ENCODE measurements at places on chromosomes 5 and 9.

- DNase-seq = no peak
Observed at GRCh38 chr9:108021096-108021710, 531.6 kb upstream of the KLF4 start.

GRCh38 chr9:129907201-129907600 is 71.9 kb downstream of the USP20 start:
- no peak for DNase-seq

DNA sequence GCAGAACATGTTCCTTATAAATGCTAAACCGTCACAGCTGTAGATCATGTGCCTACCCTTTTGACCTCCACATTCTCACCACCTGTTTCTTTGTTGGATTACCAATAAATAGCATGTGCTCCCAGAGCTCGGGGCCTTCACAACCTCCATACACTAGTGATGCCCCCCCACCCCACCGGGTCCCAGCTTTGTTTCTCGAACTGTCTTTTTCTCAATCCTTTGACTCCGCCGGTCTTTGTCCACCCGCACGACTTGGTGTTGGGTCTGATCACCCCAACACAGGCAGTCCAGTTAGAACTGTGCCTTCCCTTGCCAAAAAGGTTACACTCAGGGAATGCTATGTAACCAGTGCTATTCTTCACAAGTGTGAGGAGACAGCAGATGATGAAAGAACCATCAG is 485.9 kb upstream of the C9orf72 start:
- no peak for DNase-seq

DNA sequence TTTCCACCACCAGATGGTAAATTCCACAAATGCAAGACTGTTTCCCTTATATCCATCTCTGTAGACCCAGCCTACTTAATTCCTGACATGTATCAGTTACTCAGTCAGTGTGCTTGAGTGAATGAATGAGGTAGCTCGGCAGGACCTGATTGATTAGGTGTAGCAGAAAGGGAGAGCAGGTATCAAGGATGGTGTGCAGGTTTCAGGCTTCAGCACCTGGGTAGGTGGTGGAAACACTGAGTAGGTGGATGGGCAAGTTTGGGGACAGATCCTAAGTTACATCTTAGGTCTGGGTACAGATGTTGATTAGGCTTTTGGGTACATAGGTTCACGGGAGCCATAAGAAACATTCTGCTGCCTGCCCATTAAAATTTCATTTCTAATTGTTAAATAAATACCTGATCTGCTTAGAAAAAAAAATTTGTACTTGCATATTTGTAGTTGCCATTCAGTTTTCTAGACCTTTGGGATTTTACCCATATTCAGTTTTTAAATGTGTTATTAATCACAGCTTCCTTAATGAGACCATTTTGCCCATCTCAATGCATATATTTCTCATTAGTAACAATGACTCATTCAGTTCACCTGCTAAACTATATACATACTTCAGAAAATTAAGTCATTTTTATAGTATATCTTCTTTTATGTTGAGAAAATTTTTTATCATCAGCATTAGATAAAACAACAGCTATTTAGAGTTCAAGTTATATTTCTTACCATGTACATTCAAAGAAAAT is 111.8 kb downstream of the INIP start:
- DNase-seq = no peak

DNA sequence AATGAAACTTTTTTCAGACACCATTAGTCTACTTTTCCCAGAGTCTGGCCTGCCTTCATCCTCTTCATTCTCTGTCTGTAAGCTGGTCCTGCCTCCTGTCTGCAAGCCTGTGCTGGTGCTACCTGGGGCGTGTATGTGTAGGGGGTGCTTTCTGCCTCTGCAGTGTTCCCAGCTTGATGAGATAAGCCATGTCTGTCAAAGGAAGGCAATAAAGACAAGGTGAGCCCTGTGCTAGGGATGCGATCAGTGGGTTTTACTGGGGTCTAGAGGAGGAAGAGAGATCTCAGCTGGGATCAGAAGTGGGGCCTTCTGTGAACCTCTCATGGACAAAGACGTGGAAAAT is 78.0 kb upstream of the TGFBR1 start:
- DNase-seq = no peak

DNA sequence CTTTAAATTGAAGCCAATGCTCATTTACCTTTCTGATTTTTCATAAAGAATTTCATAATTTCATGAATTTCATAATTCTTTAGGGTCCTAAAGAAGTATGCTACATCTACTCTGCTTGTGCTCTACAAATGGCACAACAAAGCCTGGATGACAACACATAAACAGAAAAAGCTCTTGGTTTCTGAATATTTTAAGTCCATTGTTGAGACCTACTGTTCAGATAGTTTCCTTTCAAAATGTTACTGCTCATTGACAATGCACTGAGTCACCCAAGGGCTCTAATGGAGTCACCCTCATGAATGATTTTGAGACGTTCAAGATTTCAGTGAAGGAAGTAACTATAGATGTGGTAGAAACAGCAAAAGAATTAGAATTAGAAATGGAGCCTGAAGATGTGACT is 74.1 kb downstream of the SLCO4C1 start:
- no peak for DNase-seq

DNA sequence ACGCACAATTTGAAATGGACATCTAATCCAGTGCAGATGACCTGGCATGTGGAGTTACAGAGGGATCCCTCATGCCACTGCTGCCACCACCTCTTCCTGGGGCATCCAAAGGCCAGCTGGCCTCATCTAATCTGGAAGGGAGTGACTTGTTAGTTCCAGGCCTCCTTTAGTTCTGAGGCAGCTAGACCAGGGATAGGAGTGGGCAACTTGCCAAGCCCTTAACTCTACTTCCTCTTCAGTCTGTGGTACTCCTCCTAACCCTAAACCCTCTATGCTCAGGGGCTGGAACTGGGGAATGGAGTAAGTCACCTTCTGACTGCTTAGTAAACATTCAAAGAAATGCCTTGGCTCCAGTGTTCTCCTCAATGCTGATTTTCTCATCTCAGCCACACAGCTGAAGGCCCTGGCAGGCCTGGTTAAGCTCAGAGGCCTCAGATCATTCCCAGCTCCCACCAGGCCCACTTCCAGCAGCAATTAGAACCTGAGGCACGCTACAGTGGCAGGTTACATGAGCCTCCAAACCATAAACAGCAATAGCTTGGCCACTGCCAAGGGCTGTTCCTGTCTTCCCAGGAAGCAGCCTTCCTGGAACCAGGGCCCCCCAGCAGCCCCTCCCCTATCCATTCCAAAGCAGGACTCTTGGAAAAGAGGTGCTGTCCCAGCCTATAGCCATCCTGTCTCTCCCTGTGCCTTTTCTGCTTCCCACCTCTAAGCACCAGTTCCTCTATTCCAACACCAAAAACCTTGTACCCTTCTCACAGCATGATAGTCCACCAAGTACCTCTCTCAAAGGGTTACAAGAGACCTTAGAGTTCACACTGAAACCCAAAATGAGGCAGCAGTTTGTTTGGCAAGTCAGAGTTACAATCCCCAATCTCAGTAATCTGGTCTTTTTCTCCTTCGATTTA is 2.0 kb downstream of the EIF4EBP3 start:
- no peak for DNase-seq

DNA sequence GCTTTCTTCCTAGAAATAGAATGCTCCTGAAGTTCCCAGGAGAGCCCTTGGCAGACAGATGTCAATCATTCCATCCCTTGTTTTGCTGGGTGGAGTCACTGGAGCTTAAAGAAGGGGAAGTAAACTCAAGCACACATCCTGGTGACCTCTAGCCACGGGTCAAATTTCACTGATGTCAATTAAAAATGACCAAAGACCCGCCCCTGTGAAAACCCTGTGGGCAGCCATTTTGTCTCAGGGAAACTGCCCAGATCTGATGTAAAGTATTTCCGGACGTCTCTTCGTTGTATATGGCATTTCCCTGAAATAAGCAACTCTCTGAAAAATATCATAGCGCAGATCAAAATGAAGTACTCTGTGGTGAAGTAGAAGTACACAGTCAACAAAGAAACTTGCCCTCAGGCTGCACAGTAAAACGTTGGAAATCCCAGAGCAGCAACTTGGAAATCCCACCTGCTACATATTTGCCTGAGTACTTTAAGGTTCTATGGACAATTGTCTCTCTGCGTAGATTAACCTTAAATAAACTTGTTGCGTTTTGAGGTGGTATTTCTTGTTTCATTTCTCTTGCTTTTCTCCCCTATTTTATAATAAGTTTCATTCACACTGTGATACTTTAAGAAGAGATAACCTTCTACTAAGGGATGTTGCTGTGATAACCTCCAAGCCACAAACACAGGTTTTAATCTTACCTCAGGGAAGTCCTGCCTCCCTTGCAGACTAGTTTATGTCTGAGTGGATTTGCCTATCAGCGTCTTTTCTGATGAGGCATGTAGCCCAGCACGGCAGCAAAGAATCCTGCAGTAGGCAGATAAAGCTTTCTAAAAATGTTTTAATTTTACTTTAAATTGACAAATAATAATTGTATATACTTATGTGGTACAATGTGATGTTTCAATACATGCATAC is 60.9 kb upstream of the PIP5K1B start:
- DNase-seq = no peak

DNA sequence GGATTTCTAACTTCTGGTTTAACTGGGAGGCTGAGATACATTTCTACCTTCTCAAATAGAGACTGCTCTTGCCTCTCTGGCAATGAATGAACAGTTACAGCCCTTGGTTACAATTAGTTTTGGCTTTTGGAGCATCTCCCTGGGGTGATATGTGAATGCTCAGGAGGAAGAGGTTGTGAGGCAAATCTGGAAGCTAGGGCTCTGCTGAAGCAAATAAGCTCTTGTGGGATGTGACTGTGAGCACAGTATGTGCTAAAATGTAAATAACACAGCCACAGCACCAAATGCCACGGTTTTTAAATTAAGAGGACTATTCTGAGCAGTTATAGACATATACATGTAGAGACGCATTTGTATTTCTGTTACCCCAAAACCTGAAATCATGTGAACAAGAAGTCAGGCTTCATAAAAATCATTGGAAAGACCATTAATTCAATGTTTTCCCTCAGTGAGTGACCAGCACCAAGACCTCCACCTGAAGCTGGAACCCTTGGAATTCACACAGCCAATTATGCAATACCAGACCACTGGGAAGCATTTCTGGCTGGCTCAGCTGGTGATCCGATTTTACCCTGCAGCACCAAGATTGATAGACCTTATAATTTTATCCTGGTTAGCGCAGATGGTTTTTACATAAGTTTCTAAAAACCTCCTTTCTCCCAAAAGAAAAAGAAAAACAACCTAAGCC is 3.0 kb upstream of the SLC44A1 start:
- no peak for DNase-seq

DNA sequence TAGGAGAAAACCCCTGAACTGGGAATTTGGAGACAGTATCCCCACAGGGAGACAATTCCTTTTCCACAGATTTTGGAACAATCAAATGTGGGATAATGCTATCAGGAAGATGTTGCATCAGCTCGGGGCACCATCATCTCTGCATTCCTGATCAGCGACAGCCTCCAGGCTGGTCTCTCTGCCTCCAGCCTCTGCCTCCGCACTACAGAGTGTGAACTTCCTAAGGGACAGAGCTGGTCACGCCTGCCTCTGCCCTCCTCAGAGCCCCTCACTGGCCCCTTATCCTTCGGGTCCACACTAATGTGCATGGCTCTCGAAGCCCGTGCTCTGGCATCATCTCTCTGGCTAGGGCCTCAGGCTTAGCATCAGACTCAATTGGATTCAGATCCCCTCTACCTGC is 8.6 kb downstream of the FOXI1 start:
- DNase-seq = no peak

Data from retinal pigment epithelial cell (primary cell).